CD4-positive, alpha-beta T cell treated with Interleukin-1 beta for 1 hour (primary cell): ENCODE measurements at places on chromosomes 2 and 18.

DNA sequence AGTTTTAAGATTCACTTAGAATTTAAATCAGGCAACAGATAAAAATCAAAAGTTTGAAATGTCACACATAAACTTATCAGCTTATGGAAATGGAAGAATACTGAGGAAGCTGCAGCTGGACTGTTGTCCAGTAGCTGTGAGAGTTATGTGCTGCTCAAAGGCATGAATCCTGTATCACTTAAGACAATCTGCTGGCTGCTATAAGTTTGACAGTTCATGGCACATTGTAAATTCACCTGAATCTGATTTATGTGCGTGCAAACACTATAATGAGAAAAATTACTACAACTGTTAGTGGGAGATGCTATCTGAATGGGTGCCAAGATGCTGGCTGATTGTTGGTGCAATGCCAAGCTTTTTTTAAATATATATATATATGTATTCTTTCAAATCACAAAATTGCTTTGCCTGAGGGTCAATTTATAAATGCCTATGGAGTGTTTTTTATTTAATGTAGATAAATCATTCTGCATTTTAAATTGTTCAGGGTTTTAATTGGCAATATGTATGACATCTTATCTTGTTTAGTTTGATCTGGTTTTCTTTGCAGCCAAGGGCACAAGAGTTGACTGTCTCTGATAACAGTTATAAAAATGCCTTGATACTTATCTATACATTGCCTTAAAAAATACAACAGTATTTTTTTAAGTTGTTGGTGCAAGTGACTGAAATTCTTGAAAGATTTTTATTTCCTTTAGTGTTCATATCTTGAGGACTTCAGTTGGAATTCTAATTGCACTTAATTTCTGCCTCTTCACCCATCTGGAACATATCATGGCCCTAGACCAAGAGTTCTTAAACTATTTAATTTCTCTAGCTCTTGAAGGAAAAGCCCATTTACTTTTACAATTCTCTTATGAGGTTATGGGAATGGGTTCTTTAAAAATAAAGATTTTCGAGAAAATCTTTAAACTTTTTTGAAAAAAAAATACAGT is 48.7 kb downstream of the CAVIN2 start:
- no peak for DNase-seq

DNA sequence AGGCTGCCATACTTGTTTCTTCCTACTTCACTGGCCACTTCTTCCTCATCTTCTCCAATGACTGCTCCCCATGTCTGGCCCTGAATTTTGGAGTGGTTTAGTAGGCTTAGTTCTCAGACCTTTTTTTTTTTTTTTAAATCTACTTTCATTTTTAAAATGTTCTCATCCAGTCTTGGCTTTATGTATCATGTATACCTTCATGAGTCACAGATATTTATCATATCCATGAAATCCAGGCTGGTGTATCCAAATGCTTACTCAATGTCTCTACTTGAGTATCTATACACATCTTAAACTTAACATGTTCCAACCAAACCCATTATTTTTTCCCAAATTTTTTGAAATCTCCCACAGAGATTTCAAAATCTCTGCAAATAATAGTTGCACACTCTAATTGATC is 26.3 kb upstream of the CFAP36 start:
- no peak for DNase-seq

DNA sequence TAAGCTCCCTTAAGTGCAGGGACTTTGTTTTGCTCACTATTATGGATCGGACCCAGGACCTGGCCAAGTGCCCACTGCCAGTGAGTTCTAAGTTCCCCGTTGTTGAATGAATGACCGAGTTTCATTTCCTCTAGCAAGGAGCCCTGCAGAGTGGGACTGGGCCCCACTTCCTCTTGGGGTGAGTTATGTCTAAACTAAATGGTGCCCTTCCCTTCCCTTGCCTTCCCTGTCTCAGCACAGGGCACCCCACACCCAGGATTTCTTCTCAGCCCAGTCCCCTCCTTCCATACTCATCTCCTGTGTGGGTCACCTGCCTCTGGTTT is 195.3 kb upstream of the HS6ST1 start:
- peak; percentile 55 for DNase-seq

DNA sequence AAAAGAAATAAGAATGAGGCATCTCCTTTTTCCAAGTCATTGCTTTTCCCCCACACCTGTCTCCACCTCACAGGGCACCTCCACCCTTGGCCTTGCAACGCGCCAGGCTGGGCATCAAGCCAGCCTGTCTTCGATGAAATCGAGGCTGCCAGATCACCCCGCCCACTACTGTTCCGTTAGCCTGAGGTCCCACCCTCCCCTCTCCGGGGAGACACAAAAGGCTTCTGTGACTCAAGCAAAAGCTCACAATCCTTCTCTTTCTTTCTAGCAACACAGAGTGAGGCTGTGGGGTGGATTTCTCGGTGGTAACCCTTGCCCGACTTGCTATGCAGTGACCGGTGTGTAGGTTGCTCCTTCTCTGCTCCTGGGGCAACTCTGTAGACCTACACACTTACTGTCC is 9.9 kb downstream of the TNP1 start:
- DNase-seq, result no peak

DNA sequence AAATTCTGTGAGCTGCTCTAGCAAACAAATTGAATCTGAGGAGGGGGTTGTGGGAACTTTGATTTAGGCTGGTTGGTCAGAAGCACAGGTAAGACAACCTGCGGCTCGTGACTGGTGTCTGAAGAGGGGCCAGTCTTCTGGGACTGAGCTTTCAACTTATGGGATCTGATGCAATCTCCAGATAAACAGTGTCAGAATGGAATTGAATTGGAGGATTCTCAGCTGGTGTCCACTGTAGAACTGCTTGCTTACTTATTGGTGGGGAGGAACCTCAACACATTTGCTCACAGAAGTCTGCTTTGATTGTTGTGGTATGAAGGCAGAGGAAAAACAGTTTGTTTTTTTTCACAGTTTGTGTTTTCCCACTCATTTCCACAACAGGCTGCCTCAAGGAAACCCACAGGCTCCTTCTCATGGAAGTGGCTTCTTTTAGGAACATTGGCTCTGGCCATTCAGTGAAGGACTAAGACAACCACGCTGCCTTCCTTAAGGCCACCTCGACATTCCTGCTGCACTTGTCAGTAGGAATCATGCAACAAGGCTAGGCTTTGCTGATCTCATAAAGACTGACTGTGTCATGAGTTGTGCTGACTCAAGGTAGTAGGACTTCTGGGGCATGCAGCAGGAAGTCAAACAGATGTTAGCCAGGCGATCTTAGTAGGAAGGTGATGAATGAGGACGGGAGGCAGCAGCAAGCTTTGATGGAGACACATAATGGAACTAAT is 104.7 kb downstream of the TSN start:
- DNase-seq, result no peak

DNA sequence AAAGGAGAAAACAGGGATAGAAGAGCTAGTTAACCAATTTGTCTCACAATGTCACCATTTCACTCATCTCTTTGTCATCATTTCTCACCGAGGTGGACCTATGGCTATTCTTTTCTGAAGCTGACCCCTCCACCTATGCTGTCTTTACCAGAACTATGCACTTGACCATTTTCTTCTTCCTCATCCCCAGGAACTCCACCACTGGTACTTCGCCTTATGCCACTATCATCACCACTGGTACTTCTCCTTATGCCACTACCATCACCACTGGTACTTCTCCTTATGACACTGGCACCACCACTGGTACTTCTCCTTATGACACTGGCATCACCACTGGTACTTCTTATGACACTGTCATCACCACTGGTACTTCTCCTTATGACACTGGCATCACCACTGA is 745.8 kb upstream of the CHAC2 start:
- DNase-seq, result no peak

- no peak for DNase-seq
These were observed 26.8 kb downstream of the MEX3C start for GRCh38 chr18:51170664-51171063.

GRCh38 chr2:118981632-118982031 is 39.6 kb downstream of the MARCO start:
- DNase-seq, result no peak

DNA sequence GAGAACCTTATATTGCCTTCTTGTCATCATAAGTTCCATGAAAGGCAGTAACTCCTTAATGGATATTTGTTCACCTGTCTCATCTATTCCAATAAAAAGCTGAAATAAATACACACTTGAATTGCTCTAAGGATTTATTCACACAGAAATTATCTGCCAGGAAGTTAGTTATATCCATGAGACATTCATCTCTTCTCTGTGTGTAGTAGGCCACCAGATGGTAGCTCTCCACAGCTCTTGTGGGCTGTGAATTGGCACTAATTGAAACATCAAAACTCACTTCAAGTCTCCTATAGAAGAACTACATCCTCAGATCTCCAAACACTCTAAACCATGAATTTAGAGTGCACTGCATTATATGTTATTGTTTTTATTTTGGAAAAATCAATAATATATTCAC is 189.6 kb downstream of the DSC3 start:
- no peak for DNase-seq

DNA sequence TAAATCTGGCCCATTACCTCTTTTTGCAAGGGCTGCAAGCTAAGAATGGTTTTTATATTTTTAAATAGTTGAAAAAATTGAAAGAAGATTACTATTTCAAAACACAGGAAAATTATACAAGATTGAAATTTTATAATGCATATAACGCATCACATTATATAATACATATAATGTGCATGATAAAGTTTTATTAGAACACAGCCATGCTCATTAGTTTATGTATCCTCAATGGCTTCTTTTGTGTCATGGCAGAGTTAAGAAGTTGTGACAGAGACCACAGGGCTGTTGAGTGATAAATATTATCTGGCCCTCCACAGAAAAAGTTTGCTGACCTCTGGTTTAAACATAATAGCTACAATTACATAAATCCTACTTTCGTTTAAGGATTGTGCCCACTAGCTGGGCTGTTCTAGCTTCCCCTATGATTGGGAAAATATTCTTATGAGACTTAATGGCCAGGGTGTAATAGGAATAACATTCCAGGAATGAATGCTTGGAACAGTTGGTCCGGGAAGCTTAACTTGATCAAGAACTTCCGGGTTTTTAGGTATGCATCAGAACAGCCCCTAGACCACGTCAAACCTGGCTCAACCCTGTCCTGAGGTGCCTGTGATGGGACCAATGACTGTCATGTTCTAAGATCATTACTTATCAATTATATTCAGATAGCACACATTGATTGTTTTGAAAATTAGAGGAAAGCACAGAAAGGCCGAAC is 98.7 kb upstream of the LPIN2 start:
- no peak for DNase-seq

DNA sequence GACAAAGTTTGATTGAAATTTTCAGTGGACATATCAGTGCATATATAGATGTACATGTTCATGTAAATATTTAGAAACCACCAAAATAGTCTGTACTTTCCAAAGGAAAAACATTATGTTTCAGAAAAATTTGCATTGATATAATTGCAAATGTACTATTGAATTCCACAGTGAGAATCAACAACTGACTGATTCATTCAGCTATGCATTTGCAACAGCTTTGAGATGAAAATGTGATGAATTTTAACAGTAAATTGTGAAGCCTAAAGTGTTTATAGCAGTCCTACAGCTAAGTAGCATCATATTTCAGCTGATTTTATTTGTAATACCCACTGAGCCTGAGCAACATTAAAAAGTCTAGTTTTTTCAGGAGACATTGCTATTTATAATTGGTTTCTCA is 1647.4 kb upstream of the DDX18 start:
- no peak for DNase-seq

DNA sequence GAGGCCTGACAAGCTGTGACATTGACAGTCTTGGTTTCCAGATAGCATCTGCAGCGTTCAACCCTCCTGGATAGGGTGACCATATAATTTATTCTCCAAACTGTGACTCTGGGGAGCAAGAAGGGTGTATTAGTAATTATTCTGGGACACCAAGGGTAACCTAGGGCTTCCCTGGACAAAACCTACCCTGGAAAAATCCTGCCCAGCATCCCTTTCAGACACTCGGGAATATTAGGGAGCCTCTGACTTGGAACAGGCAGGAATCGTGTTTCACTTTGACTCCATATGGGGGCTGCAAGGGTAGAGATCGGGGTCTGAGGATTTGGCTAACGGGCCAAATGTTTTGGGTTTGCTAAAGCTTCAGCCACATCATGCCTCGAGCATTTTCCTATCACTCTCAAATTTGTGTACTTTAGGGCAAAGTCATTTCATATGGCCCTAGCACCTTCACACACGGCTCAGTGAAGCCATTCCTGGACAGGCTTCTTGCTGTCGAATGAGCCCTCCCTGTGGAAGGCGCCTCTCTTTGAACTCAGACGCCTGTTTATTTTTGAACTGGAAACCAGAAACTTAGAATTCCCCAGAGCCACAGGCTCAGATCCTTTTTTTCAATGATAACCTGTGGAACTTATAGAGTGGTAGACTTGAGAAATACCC is 129.9 kb downstream of the DDX1 start:
- DNase-seq, result no peak

- no peak for DNase-seq
These were observed 45.6 kb downstream of the ONECUT2 start for GRCh38 chr18:57480733-57481132.

DNA sequence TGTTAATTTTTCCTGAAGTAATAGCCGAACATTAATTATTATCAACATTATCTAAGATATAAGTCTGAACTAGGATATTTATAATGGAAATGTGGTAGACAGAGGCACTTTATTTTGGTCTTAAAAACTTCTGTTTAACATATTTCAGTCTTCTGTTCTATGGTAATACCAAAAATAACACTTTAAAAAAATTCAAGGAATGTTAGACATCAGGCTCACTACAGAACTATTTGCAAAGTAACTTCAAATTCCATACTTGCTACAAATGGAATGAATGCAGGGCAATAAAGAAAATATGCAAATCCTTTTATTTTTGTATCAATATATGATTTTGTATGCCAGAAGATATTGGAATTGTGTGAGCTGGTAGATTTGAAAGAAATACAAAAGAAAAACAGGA is 345.5 kb upstream of the DSEL start:
- DNase-seq, result no peak

DNA sequence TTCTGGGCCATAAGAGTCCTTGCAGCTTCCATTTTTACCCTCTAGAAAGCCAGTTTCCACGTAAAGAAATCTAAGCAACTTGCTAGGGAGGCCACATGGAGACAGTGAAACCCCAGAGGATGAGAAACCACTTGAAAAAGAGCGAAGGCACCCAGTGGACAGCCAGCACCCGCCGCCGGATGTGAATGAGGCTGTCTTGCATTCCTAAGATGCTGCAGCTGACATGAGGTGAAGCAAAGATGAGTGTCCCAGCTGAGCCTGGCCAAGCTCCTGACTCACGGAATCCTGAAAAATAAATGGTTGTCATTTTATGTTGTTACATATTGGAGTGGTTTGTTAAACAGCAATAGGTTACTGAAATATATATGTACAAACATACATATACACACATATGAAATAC is 65.9 kb upstream of the STPG4 start:
- no peak for DNase-seq

DNA sequence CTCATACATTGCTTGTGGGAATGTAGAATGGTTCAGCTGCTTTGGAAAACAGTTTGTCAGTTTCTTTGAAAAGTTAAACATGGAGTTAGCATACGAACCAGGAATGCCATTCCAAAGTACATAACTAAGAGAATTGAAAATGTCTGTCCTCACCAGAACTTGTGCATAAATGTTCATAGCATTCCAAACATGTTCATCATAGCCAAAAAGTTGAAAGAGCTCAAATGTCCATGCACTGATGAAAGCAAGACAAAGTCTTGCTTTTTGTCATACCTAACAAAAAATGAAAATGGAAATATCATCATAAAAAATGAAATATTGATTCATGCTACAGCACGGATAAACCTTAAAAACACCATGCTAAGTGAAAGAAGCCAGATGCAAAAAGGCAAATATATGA is 408.8 kb upstream of the UBE2E3 start:
- DNase-seq, result no peak
